ENCODE measurements at places on chromosomes 2 and 18.

DNA sequence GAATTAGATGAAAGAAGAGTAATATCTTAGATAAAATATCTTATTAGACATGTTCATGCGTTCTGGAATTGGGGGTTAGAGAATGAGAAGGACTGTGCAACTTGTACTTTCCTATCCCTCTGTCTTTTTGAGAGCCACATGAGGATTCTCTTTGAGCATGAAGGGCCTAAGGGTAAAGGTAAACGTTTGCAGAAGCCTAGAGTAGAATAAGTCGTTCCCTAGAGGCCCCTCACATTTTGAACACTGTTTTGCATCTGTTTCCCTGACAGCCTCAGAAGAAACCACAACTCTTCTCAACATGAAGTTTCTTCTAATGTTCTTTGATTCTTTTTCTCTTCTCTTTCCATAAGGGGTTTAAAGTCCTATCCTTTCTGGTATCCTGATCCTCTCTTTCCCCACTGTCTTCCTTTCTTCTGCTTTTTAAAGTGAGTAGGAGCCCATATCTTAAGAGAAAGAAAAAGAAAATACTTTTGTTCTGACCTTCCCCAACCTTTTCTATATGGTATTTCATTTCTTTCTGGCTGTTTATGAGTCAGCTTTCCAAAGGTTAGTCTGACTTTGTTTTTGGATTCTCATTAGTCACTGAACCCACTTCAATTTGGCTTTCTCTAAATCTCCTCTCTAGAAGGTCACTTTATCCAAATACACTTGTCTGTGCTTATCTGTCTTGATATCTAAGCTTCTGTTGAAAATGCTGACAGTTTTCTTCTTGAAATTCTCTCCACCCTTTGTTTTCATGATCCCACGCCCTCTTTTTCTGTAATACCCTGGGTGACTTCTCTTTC, 34.8 kb downstream of the PPP1R1C start:
- no peak for DNase-seq

DNA sequence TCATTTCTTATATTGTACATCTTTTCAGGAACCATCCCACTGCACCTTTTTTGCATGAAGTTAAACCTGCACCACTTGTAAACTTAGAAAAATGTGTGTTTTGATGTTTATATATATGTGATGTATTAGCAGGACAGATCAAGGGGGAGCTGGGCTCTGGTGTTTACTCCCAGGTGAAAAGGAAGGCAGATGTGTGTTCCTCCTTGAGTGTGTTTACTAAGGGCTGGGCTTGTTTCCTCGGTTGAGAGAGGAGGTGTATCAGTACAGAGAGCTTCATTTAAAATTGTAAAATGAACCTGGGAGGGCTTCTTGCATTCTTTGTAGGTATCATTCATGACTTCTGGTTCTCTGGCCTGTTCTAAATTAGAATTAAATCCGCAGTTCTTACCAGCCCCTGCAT, 14.8 kb downstream of the LPIN1 start:
- DNase-seq = no peak

DNA sequence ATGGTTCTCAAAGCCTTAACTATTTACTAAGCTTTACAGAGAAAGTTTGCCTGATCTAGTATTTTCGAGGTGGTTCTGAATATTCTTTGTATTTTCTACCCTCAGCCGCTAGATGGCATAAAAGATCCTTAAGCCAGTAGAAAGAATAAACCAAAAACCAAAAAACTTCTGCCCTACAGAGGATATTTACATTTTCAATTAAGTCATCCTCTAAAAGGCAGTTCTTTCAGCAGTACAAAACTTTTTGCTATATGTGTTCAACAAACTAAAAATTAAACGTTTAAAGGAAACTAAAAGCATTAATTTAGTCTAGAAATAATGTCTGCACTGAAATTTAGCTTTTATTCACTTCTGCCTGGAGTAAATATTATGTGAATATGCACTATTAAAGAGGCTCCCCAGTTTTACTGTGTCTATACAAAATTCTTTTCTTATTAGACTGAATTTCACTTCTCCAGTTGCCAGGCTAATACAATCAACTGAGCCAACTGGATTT, 297.5 kb downstream of the PIEZO2 start:
- no peak for DNase-seq

- DNase-seq = no peak
Observed at GRCh38 chr2:134671513-134671912, 47.3 kb downstream of the TMEM163 start.

GRCh38 chr18:58078889-58079573, 35.0 kb downstream of the NEDD4L start:
- DNase-seq = no peak

GRCh38 chr2:74414881-74415761, 6.3 kb downstream of the C2orf81 start:
- peak; percentile 78 for DNase-seq

DNA sequence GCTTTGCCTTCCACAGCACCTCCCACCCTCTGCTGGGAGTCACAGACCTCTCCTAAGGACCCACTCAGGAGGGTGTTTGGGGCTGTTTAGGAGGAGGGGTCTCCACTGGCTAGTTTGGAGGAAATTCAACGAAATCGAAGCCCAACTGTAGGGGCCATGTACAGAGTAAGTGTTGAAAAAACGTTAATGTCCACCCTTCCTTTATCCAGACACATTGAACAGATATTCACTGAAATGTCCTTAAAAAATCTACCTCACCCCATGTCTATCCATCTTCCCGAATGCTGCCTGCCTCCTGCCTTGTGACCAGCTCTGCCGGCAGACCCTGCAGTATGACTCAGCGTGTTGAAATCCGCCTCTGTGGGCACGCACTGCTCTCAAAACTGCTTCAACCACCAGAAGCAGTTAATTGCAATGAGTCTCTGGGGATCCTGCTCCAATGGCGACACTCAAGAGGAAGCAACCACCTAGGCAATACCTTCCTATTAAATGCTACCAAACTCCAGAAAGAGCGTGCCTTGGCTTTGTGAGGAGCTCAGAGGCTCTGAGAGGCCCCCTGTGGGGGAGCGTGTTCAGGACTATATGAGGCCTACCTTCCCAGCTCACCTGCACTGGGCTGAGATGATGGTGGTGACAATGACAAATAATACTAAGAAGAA, 61.4 kb upstream of the RTN4 start:
- no peak for DNase-seq

- no peak for DNase-seq
Observed at GRCh38 chr18:26480897-26481795, 67.2 kb downstream of the KCTD1 start.

- no peak for DNase-seq
Observed at GRCh38 chr2:69948032-69948962, 13.1 kb downstream of the ASPRV1 start.

GRCh38 chr18:66196805-66197204, 407.1 kb downstream of the CDH19 start:
- no peak for DNase-seq

GRCh38 chr2:11457935-11458334, 8.0 kb downstream of the E2F6 start:
- no peak for DNase-seq

DNA sequence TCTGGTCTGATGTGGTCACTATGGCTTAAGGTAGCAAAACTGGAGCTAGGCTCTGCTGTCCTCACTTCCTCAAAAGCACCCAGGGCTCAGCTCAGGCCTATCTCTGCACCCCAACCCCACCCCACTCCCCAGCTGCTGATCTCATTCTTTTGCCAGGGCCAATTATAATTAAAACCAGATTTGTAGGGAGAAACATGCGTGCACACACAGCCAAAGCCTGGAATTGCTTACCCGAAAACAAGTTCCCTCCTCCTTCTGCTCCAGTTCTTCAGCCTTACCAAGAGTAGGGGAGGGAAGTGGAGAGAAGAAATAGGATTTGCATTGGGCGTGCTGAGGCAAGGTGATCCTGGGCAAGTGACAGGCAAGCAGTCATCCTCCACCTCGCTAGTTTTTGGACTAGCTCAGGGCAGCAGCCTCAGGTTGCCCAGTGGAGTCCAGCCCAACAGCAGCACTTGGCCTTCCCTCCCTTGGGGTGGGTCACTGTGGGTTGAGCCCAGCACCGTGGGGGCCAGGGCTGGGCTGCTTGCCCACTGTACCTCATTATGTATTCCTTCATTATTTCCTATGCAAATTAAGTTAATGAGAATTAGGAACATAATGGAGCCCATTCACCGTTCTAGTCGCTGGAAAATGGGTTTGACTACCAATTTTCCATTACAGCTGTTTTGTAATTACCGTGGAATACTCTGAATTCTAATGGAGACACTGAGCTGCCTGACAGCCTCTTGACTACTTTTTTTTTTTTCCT, 199.1 kb upstream of the CELF4 start:
- DNase-seq = no peak

GRCh38 chr18:60554967-60555366, 182.4 kb upstream of the MC4R start:
- DNase-seq = no peak

DNA sequence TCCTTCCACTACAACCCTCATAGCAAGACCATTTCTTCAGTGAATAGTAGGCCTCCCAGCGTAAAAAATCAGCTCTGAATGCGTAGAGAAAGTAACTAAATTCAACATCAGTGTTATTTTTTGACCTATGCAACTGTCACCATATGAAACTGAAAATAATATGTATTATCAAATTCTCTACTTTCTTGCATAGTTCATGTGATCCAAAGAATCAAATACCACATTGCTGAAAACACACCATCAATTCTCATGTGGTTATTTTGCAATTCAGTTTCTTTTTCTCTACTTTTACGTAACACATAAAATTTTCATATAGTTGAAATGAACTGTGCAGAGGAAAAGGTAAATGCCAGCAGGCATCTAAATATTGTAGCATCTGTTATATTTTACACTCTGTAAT, 208.5 kb upstream of the SPOPL start:
- no peak for DNase-seq

DNA sequence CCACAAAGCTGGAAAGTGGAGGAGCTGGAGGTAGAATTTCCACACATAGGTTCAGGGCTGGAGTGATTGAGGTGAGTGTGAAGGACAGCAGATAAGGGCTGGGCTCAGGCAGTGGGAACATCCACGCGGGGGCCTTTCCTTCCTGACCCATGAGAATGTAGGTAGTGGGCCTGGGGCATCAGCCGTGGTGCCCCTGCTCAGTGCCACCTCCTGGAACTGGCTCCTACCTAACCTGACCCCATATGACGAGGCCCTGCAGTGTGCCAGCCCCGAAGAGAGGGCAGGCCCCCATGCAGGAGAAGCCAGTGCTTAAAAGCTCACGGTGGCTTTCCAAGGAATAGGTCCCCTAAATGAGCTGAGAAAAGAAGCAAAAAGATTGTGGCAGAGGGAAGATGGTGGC, 66.2 kb downstream of the HS6ST1 start:
- no peak for DNase-seq

GRCh38 chr2:133641942-133642725, 73.9 kb upstream of the NCKAP5 start:
- no peak for DNase-seq

GRCh38 chr18:68991286-68991685, 193.4 kb downstream of the CCDC102B start:
- no peak for DNase-seq

DNA sequence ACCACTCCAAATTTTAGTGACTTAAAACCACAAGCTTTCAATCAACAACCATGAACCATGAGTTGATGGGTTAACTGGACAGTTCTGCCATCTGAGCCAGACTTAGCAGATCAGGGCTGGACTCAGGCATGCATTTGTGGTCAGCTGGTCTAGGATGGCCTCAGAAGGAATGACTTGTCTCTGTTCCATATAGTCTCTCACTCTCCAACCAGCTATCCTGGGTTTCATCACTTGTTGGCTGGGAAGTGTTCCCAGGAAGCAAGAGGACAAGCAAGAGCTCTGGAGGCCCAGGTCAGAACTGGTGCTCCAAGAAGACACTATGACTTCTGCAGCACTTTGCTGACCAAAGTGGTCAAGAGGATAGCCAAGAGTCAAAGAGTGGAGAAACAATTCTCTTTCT, 17.5 kb upstream of the MAP3K20 start:
- no peak for DNase-seq

DNA sequence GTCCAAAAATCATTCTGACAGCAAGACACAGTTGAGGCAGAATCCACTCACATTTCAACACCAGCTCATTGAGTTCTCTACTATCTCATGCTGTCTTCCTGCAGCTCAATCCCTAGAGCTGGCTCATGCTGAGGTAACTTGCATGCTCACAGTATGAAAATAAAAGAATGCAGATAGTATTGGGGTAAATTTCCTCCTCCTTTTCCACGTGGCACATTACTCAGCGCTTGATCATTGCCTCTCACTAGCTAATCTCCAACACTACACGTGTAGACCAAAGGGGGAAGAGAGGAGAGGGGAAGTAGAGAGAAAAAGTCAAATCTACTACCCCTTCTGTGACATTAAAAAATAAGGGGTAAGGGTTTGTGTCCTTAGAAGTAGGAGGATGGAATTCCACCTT, 300.6 kb downstream of the AFF3 start:
- DNase-seq = no peak

DNA sequence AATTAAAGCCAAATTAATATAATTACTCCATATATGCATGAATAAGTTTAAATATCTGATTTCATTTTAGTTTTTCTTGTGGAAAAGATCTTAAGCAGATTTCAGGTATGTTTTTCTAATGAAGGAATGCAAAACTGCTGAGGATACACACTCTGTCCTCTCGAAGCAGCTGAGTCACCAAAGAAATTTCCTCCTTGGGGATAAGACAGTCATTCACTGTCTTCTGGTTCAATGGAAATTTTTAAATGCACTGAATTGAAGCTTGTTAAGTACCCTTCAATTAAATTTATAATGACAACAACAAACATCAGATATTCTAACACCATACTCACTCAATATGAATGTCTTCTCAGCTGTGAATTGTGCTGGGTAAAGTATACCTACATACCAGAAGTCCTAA, 101.5 kb upstream of the DNER start:
- DNase-seq = no peak
